Right forelimb (tissue), 1 donor: ENCODE measurements at places on chromosomes 11 and 22.

DNA sequence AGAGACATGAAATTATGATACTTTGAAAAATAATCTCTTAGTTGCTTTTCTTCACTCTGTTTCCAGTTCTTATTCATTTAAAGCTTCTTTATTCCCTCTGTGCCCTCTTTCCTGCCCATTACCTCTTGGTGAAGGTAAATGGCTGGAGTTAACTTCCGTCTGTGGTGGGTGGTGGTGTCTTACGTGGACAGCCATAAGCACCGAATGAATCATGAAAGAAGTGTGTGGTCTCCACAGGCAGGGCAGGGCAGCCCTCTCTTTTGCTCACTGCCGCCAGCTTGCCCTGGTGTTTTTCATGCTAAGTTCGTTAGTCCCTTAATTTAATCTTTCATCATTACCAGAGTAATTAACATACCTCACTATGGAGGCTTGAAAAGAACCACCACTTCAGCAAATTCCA, 98.7 kb upstream of the SORL1-AS1 start:
- no peak for DNase-seq

GRCh38 chr11:68843052-68843561, 1.4 kb upstream of the CPT1A start:
- no peak for DNase-seq

DNA sequence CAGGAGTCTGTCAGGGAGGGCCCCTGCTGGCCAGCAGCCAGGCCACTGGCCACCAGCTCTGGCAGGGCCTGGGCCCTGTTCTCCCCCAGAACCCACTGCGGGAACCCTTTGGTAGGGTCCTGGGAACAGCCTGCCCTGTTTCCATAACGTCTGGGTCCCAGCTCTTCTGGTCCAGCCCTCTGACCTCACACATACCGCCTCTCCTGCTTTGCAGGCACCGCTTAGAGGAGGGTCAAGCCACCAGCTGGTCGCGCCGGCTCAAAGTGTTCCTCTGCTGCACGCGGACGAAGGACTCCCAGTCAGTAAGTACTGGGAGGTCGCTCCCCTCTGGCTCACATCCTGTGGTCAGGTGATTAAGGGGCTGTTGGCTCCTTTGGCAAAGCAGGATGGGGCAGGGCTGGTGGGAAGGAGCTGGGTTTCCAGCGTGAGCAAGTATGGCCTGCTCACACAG, 26.6 kb upstream of the MYRF start:
- DNase-seq: no peak

DNA sequence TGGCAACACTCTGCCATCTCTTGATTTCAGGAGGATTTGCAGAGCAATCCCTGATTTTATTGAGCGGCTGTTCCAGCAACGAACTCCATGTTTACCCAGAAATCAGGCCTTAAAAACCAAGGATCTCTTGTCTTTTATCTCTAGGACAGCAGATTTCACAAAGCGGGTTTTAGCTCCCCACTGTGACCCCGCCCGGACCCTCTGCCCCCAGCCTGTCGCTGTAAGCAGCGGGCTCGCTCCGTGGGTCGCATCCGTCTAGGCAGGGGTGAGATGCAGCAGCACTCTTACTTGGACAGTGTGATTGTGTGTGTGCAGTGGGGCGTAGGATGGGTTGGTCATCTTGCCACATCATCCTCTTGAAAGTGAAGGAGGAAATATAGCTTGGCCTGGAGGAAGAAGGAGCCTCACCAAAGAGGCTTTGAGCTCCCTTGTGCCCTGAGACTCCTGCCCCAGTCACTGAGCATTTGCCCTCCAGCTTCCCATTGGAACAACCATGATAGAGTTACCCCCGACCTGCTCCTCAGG, 189.2 kb upstream of the TBCEL start:
- no peak for DNase-seq
